ENCODE measurements at places on chromosomes 5 and 9.

DNA sequence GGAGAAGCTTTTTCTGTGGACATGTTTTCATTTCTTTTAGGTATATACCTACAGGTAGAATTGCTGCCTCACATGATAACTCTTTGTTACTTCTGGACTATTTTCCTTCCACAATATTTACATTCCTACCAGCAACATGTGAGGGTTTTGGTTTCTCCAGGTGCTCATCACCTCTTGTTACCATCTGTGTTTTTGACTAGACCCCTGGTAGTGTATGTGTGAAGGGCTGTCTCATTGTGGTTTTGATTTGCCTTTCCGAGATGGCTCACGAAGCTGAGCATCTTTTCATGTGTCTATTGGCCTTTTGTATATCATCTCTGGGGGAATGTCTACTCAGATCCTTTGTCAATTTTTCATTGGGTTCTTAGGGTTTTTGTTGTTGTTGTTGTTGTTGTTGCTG, 17.2 kb upstream of the RANBP17 start:
- no peak for DNase-seq

- no peak for DNase-seq
Measured at GRCh38 chr9:120642129-120642770, 62.3 kb upstream of the CDK5RAP2 start.

- no peak for DNase-seq
Measured at GRCh38 chr9:93596399-93596798, 20.0 kb downstream of the PHF2 start.

DNA sequence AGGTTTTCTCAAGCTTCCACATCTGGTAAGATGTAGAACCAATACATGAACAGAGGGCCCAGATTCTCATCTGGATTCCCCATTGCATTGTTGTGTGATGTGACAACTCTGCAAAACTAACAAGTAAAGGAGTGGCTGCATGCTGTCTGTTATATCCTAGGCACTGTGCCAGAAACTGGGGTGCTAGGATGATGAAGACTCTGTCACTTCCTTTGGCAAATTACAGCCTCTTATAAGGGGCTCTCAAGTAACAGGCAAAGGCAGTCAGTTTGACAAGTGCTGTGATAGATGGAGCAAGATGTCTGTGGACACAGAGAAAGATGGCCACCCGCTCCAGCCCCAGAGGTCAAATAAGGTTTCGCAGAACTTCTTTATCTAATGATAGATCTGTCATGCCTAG, 115.7 kb downstream of the PAPPA start:
- DNase-seq: no peak

DNA sequence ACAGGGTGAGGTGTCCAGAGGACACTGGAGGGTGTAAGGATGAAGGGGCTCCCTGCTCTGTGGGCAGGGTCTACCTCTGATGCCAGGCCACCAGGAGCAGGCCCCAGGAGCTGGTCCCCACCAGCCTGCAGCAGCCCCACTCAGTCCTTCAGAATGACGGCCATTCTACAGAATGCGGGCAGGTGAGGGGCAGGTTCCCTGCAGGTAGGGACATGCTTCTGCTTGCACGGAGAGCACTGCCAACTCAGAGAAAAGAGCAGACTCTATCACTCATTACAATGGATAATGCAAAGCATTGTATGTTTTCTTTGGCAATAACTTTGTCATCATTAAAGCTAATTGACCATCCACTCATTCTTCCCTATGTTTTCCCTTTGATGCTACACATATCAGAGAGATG, 39.0 kb downstream of the DDX31 start:
- no peak for DNase-seq

GRCh38 chr9:281741-282645, 67.3 kb downstream of the DOCK8 start:
- no peak for DNase-seq

DNA sequence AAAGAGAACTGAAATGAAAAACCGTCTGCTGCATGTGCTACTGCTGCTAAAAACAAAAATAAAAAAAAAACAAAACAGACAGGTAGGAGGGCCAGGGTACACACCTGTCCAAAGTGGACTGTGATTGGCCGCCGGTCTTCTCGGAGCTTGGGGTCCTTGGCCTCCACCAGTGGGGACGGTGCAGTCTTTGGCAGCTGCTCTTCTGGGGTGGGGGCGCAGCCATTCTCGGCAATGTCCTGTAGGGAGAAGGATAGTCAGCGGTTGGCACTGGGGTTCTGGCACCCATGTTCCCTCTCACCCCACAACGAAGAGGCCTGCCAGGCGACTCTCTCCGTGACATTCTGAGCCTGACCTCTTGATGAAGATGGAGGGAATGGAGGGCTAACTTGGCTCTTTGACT, 84.3 kb downstream of the CRB2 start:
- no peak for DNase-seq

- DNase-seq: no peak
Measured at GRCh38 chr5:124572971-124573370, 173.5 kb downstream of the ZNF608 start.

- DNase-seq: no peak
Measured at GRCh38 chr9:130352586-130353285, 87.2 kb downstream of the HMCN2 start.

- DNase-seq: no peak
Measured at GRCh38 chr5:32207355-32207634, 33.2 kb upstream of the GOLPH3 start.

- DNase-seq: no peak
Measured at GRCh38 chr5:68592351-68592750, 376.8 kb downstream of the PIK3R1 start.

DNA sequence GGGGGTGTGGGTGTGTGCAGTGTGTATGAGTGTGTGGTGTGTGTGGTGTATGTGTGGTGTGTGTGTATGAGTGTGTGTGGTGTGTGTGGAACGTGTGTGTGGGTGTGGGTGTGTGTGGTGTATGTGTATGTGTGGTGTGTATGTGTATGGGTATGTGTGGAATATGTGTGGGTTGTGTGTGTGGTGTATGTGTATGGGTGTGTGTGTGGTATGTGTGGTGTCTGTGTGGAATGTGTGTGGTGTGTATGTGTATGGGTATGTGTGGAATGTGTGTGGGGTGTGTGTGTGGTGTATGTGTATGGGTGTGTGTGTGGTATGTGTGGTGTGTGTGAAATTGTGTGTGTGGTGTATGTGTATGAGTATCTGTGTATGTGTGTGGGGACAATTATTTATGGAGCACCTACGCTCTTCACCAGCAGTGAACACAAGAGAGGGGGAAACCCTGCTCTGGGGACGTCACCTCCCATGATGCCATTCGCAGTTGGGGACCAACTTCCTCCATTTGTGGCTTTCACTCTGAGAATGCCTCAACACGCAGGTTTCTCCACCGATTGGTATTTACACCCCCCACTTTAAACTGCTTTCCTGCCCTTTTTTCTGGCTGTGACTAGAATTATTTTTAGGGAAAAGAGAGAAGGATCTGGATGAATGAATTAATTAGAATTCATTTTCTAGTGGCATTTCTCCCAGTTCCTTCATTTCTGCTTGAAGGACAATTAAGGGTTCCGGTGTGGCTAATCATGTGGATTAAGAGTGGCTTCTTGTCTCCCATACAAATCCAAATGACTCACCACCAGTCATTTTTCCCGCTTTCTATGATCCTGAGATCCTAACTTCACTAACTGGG, 238.1 kb downstream of the ROR2 start:
- no peak for DNase-seq

DNA sequence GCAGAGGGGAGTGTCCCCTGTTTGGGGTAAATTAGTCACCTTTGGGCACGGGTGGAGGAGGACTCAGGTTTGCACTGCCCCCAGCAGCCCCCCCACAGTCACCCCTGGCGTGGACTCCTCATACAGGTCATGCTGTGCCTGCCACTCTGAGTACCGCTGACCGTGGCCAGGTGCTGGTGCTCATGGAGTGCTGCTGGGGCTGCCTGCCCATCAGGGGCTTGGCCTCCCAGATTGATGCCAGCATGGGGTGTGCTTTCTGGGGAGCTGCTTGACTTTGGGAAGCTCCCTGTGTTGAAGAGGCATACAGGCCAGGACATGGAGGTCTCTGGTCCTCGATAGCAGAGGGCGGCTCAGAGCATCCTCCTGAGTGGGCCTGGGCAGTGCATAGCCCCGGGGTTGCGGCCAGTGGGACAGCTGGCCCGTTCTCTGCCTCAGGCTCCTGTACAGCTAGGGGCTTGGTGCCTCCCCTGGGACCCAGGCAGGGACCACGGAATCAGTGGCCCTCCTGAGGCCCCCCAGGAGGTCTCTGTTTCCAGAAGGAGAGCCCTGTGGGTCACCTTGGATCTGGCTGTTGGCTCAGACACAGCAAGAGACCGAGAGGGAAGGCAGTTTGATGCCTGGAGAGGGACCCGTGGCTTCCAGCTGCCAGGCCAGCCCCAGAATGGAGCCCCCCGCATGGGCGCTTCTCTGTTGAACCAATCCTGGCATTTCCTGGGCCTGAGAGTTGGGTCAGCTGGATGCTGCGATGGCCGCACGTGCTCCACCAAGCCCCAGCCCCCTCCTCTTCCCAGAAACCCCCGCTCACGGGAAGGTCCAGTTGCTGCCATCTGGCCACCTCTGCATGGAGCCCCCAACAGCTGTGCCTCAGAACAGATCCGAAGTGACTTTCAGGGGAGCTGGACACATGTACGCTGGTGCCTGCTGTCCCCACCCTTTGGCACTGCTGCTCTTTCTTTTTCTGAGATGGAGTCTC, 6.1 kb upstream of the AJM1 start:
- no peak for DNase-seq

DNA sequence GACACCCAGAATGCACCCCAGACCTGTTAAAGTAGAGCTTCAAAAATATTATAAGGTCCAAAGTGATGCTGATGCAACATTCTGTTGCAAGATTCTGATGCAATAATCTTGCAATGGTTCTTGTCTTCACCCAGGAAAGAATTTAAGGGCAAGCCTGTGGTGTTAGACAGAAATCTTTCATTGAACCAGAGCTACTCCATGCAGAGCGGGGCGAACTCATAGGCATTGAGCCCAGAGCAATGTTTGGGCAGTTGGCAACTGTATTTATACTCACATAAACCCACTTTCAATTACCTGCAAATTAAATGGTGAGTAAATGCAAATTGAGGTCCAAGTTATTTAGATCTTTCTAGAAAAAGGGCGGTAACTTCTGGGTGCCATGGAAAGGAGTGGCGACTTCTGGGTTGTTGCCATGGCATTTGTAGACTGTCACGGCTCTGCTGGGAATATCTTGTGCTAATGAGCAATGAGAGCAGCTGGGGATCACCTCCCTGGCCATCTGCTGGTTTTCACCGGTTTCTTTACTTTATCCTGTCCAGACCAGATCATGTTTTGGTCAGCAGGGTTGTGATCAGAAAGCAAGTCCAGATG, 163.4 kb downstream of the ICE1 start:
- no peak for DNase-seq

DNA sequence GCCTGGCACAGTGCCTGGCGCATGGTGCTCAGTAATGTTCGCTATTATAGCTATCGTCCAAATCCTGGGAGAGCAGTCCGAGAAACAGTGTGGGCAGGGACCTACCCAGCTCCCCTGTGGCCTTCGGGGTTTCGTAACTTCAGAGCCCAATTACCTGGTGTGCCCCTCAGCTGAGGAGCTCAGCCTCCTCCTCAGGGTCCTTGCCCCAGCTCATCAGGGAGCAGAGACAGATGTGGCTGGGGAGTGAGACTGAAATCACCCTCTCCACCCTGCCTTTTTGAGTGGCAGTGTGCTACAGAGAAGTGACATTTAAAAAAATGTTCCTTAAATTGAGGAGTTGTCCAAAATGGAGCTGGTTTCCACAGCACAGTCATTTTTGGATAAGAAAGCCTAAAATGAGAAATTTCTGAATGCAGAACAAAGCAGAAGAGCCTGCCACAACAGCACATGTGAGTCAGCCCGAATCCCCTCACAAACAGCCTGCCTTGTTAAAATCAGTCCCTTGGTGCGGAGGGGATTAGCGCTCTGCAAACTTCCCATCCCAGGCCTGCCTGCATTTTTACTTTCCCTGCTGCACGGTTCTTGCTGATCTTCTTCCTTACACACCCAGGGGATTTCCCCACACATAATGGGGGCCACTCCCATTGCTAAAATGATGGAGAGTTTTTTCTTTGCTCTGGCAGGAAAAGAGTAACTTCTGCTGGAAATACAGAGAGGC, 78.1 kb upstream of the PITX1 start:
- DNase-seq: no peak

GRCh38 chr5:50800410-50800809, 134.0 kb downstream of the PARP8 start:
- no peak for DNase-seq

DNA sequence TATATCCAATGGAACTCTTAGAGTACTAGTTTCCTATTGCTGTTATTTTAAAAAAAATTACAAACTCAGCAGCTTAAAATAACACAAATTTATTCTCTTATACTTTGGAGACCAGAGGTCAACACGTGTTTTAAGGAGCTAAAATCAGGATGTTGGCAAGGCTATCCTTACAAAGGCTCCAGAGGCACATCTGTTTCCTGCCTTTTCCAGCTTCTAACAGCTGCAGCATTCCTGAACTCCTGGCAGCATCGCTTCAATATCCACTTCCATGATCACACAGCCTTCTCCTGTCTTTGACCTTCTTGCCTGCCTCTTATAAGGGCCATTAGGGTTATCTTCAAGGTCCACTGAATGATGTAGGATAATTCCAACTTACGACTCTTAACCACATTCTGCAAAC, 92.2 kb upstream of the CCNG1 start:
- DNase-seq: no peak

GRCh38 chr5:114361724-114362196, at the start of gene KCNN2:
KCNN2 (plus strand) TSS chr5:114362070; CDS start chr5:114362140, 70 bp downstream.
- DNase-seq: no peak

- no peak for DNase-seq
Measured at GRCh38 chr9:126482361-126483044, 131.2 kb upstream of the LMX1B start.

DNA sequence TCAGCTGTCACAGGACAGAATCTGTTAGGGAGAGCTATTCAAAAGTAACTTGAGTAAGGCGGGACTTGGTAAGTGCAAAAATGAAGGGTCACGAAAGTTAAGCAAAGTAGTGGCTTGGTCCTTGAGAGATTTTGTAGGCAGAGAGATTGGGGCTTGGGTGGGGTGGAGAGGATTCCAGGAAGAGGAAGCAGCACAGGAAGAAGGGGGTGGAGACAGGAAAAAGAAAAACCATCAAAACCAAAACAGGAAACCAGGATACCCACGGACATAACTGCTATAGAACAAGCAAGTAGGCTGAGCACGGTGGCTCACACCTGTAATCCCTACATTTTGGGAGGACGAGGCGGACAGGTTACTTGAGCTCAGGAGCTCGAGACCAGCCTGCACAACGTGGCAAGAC, 3.7 kb downstream of the ROPN1L start:
- no peak for DNase-seq

- DNase-seq: no peak
Measured at GRCh38 chr9:93898026-93898425, 57.1 kb downstream of the BARX1 start.

GRCh38 chr5:39443911-39444310, 19.1 kb upstream of the DAB2 start:
- DNase-seq: no peak

- DNase-seq: no peak
Measured at GRCh38 chr9:120767451-120767850, 25.8 kb downstream of the FBXW2 start.

- no peak for DNase-seq
Measured at GRCh38 chr5:89246252-89246651, 363.3 kb upstream of the MEF2C start.
